ENCODE measurements at places on chromosomes 2 and 18.

DNA sequence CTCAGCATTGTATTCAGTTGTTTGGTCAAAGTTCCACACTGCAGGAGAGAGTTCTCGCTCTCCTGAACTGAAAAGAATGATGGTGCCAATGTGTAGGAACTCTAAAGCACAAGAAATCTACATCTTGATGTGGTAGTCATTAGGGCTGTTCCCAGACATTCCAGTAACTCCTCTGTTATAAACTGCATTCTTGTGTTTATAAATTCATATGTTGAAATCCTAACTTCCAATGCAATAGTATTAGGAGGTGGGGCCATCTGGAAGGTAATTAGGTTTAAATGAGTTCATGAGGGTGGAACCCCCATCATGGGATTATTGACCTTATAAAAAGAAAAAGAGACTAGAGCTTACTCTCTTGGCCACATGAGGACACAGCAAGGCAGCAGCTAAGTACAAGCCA lies 239.6 kb downstream of the CDH20 start:
- peak; percentile 60 for DNase-seq

GRCh38 chr2:9802576-9802993 lies 40.7 kb upstream of the TAF1B start:
- DNase-seq: no peak

GRCh38 chr2:23508066-23508390 lies 123.0 kb downstream of the KLHL29 start:
- no peak for DNase-seq

DNA sequence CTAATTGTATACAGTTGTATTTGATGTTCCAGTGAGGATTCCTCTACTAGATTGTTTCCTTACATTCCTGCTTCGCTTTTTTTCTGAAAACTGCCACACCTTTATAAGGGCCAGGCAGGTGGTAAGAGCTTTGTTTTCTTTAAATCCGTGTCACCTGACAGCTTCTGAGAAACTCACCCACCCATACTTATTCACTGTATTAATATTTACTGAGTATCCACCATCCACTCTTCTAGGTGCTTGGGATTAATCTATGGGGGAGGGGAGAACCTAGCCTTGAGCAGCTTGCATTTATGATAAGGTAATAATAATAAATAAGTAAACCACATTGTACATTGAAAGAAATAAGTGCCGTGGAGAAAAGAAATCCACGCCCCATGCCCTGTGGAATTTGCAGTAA lies 174.7 kb upstream of the AGAP1 start:
- no peak for DNase-seq

GRCh38 chr2:240851078-240851991 lies 17.3 kb upstream of the AGXT start:
- peak; percentile 73 for DNase-seq

DNA sequence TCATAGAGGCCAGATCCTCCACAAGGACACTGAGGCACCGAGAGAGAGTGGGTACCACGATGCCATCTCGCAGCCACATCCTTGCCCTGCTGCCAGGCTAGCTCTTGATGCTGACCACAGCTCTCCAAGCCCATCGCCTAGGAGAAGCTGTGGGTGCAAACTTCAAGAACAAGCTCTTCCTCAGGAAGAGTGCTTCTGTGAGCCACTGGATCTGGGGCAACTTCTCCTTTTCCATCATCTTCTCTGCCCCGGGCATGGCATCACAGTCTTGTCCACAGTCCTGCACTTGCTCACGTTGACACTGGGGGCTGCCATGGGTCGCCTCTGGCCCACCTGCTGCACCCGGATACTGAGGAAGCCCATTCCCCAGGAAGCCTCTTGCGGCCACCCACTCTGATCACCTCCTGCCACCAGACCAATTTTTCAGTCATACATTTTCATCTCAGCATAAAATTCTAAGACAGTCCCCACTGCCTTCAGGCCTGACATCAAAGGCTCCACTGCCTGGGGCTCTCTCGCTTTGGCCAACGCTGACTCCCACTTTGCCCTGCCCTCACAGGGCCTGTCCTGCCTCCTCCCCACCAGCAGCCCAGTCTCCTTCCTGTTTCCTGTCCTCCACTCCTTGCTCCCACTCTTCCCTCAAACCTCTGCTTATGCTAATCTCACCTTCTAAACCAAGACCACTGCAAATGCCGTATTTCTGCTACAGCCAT lies 243.9 kb downstream of the AFF3 start:
- no peak for DNase-seq

DNA sequence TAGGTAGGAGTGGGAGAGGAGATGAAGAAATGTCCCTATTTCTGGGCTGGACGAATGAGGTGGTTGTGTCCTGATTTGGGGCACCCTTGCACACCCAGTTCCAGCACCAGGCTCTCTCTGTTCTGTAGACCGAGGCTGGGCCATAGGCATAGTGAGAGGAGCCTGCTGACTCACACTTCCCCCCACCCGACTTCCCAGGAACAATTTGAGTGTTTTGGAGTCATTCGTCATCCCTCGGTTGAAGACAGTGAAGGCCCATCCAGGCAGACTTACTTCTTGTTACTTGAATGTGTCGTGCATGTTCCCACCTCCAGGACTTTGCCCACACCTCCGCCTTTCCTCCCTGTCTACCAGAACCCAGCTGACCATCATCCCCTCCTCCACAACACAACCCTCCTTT lies 179.1 kb downstream of the HAUS1 start:
- DNase-seq: peak; percentile 47

GRCh38 chr2:55063713-55064323 lies 13.6 kb upstream of the RTN4 start:
- no peak for DNase-seq

DNA sequence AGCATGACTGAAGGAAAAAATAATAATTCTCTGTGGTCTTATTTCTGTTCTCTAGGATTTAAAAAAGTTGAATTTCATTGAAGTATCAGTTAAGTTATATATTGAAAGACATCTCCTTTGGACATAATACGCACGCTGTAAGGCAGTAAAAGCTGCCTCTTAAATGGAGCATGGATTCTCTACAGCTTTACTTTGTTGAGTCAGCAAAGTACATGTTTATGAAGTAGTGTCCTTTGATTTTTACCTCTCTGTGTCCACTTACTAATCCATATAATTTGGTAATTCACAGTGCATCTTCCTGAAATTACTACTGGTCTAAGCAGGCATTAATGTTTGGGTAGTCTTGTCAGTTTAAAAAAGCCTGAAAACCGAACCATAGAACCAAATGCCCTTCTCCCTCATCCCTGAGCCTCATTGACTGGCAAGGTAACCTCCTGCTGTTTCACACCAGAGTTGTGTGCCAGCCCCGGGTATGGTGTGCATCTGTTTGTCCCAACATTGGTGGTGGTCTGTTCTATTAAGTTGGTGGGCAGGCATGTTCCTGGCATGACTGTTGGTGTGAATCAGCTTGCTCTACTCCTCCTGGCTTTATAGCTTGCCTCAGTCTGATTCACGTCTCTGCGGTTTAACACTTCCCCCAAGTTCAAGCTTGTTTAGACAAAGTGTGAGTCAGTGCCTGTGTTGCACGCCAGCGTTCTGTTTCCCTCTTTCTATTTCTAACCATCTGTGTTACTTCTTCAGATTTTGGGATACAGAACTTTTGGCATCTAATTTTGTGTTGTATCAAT lies 71.0 kb upstream of the ITM2C start:
- peak; percentile 98 for DNase-seq

DNA sequence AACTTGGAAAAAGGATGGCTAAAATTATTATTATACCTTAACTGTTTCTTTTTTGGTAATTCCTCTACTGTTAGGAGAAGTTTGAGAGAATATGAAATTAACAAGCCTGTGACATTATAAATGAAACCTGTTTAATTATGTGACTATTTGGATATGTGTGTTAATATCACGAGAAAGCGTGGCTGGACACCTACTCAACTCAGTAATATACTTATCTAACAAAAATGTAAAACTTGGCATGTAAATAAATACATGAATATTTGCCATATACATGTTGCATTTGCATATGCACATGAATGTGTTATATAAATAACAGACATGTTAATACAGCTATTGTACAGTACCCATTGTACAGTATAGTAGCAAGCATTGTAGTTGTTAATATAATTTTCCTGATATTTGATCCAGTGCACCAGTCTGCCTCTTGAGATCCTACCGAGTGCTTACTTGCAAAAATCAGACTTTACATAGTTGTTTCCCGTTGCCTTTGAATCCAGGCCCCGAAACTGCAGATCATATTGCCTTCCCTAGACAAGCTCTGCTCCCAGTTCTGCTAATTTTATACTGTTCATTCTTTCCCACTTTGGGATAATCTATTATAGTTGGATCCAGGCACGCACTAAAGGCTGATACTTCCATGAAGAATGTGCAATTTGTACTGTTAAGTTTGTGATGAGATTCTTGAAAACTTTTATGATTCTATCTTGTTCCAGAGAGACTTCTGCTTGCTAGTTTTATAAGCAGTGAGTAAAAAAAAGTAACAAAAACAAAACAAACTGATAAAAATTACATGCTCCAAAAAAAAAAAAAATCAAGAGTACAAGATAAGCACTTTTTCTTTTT lies 395.6 kb downstream of the ARHGAP15 start:
- DNase-seq: peak; percentile 50

GRCh38 chr2:136116151-136116812 lies 1.7 kb downstream of the CXCR4 start:
- DNase-seq: no peak

GRCh38 chr2:66661253-66662173 lies 226.6 kb downstream of the MEIS1 start:
- no peak for DNase-seq

- no peak for DNase-seq
These were observed 144.0 kb downstream of the EML6 start for GRCh38 chr2:54867457-54867856.

GRCh38 chr2:123747326-123747725 lies 277.8 kb upstream of the CNTNAP5 start:
- no peak for DNase-seq

DNA sequence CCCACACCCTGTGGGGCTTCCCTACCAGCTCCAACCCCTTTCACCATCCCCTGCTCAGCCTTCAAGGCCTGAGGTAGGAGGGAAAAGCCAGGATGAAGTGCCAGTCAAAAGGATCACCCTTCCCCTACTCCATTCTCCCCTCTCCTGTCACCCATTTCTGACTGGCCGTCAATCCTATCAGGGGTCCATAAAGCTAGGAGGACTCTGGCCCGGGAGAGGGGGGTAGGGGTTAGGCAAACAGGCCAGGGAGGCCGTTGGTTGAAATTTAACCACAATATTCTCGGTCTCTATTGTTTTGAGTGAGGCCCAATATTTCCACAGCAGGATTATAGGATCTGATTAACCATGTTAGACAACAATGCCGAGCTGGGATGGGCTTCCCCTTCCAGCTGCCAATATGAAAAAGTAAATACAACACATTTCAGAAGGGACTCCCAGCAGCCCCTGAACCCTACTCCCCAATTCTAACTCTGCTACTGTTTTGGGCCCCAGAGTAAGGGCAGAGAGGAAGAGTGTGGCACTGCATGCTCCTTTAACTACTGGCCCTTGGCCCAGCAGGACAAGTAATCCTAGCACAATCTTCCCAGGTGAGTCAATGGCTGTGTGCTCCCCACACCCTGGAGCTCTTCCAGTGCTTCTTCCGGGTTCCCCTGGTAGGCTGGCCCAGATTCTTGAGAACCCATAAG lies 10.6 kb upstream of the IHH start:
- no peak for DNase-seq

DNA sequence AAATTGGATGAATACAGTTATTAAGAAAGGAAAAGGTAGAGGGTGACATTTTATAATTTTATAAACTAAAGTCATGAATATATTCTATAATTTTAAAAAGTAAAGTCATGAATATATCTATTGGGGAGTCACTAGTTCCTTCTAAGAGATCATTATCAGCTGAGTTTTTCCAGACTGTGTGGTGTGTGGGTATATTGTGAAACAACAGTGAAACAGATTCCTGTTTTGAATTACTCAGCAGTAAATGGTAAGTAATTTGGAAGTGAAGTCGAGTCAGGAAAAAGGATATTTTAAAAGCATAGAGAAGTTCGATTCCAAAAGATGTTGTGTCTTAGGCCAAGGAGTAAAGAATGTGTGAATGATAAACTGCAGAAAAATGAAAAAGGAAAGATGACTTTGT lies 1018.2 kb upstream of the NXPH2 start:
- no peak for DNase-seq

GRCh38 chr2:205091411-205091810 lies 546.1 kb downstream of the PARD3B start:
- no peak for DNase-seq

GRCh38 chr2:60125611-60126426 lies 427.6 kb downstream of the BCL11A start:
- no peak for DNase-seq

DNA sequence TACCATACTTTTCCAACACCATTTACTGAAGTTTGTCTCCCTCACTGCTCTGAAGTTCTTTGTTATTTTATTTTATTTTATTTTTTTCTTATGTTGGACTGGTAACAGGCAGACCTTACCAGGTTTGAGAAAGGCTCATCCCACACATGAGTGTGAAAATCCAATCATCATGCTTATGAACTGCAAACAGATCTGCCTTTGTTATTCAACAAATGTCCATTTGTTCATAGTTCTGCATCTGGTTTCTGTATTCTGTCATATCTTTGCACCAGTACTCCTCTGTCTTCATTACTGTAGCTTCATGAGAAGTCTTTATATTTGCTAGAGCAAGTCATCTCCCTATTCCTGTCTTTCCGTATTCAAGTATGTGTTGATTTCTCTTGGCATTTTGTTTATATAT lies 5.3 kb downstream of the RNU2-63P start:
- no peak for DNase-seq

- peak; percentile 27 for DNase-seq
These were observed 100.0 kb downstream of the MAP2 start for GRCh38 chr2:209523867-209524266.

DNA sequence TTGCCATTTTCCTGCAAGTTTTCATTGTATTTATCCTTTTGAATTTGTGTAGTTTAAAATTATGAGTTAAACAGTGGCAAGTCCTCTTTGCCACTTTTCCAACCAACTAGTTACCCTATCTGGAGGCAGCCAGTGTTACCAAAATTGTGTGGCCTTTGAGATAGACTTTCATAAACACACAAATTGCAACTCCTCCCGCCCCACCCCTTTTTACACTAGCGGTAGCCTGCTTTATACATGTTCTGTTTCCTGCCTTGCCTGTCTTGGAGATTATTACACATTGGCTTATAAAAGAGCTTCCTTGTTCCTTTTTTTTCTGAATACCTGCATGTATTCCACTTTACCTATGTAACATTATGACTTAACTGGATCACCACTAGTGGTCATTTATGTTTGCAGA lies 56.5 kb downstream of the RPIA start:
- DNase-seq: no peak

Data from fibroblast of skin of scalp (primary cell).